Urinary bladder (tissue), 4 donors: ENCODE measurements at places on chromosomes 6 and 20. TPM values are rescaled to one million over a fixed set of nuclear protein-coding genes. Genes with fewer than 3 reads are reported as not detected.

GPLD1 gene
- 4.8 TPM for total RNA-seq

MDFI gene
- total RNA-seq = 32.6 TPM

GRCh38 chr6:24949020-24949569 is 13.3 kb upstream of the RIPOR2 start:
- DNase-seq = no peak

GRCh38 chr6:25661129-25661779 is 9.2 kb downstream of the SCGN start:
- no peak for DNase-seq

DNA sequence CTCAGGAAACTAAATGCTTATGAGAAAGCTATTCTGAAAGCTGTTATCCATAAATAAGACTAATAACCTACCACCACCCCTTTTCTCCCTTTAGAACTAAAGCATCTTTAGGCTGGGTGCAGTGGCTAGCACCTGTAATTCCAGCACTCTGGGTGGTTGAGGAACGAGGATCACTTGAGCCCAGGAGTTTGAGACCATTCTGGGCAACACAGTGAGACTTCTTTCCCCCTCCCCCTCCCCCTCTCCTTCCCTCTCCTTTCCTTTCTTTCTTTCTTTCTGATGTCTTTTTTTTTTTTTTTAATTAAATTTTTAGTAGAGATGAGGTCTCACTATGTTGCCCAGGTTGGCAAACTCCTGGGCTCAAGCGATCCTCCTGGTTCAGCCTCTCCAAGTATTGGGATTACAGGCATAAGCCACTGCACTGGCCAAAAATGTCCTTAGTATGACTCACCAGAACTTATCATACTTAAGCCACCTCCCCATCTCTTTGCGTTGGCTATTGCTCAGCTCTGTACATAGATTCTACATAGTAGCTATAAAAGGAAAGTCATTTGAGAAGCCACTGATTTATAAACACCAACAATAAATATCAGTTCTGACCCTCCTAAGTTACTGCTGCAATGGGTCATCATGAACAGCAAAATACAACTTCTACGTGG is 54.8 kb upstream of the SPDEF start:
- DNase-seq = no peak

GRCh38 chr6:52497652-52498408 is 77.7 kb downstream of the EFHC1 start:
- DNase-seq = no peak

GRCh38 chr20:8361006-8361652 is 229.1 kb downstream of the PLCB1 start:
- DNase-seq = no peak

GRCh38 chr6:136923116-136923953 is 1.2 kb downstream of the SLC35D3 start:
- DNase-seq = no peak

GRCh38 chr6:71127374-71127773 is 161.2 kb upstream of the OGFRL1 start:
- DNase-seq = no peak

DNA sequence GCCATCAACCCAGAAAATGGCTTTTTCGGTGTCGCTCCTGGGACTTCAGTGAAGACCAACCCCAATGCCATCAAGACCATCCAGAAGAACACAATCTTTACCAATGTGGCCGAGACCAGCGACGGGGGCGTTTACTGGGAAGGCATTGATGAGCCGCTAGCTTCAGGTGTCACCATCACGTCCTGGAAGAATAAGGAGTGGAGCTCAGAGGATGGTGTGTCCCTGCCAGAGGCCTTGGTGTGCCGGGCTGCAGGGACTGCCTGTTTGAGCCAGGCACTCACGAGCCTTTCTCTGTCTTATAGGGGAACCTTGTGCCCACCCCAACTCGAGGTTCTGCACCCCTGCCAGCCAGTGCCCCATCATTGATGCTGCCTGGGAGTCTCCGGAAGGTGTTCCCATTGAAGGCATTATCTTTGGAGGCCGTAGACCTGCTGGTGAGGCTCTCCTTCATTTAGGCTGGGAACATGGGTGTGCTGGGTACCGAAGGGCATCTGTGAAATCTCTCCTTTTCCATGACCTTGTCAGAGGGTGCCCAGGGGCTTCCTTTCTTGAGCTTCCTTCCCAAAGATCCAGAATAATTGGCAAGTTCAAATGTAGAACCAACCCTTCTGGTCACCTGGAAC is 3.4 kb downstream of the PCK1 start:
- DNase-seq = no peak

- no peak for DNase-seq
Observed at GRCh38 chr6:13519839-13520238, 32.4 kb upstream of the GFOD1 start.

- no peak for DNase-seq
Observed at GRCh38 chr20:1462001-1462400, 4.6 kb downstream of the NSFL1C start.

DNA sequence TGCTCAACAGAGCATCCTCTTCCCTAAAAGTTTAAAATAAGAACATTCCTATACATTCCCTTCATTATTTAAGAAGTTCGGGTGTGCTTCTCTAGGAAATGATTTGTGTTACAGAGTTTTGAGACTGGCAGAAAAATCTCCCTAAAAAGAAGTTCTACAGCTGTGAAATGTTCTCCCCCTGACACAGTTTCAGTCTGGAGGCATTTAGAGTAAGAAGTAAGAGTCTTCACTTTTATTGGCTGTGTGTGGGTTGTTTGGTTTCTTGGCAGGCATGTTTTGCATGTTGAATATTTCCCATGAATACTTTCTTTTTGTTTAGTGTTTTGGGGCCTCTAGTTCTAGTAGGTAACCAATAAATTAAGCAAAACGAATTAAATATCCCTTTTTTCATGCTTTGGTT is 195.9 kb downstream of the TENT5A start:
- peak; percentile 50 for DNase-seq
